Central memory CD4-positive, alpha-beta T cell (primary cell): ENCODE measurements at places on chromosomes 2 and 18.

GRCh38 chr2:152861349-152861942, 143.0 kb downstream of the ARL6IP6 start:
- DNase-seq = no peak

- DNase-seq = no peak
Measured at GRCh38 chr2:176482107-176482506, 212.9 kb downstream of the MTX2 start.

DNA sequence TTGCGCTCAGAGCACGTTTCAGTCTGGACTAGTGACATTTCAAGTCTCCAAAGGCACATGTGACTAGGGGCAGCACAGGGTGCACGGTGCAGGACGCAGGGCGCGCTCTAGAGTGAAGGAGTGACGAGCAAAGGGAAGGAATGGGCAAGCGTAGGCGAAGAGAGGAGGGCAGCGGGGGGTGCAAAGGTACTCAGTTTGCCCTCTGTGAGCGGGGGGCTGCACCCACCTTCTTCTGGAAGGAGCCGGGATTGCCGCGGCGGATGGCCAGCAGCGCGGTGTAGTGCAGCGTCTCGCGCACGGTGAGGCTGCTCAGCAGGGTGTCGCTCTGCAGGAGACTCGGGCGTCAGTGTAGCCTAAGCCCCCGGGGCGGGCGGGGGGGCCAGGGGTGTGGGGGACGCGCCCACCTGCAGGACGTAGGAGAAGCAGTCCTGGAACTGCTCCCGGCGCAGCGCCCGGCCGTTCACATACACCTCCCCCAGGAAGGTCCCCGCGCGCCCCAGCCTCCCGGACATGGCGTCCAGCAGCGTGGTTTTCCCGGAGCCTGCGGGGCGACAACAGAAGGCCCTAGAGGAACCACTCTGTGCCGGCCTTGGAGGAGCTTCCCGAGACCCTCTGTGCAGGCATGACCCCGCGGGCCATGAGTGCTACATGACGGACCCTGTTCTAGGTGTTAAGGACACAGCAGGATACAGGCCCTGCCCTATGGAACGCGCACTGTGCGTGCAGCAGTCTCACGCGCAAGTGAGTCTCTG, 6.9 kb downstream of the ABCG5 start:
- no peak for DNase-seq

DNA sequence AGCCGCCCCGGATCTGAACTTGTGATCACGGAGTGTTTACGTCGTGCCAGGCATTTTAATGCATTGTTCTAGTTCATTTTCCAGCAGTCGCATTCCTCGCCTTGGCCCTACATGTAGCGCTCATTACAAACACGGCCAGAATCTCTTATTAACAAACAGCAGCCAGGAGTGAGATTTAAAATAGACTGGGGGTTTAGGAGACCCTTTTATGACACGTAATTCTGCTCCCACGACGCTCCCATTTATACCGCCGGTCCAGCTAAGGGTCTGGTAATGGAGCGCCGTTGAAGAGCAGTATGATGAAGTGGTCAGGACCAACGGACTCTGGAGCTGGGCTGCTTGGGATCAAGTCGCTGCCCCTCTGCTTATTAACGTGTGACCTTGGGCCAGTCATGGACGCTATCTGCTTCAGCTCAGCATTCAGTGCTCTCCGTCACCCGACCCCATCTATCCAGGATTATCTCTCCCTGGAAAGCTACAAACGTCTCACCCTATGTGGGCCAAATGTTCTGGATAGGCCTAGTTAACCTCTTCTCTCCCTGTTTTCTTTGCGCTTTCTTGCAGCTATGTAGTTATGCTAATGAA, 745 bp downstream of the MSH2 start:
- no peak for DNase-seq

DNA sequence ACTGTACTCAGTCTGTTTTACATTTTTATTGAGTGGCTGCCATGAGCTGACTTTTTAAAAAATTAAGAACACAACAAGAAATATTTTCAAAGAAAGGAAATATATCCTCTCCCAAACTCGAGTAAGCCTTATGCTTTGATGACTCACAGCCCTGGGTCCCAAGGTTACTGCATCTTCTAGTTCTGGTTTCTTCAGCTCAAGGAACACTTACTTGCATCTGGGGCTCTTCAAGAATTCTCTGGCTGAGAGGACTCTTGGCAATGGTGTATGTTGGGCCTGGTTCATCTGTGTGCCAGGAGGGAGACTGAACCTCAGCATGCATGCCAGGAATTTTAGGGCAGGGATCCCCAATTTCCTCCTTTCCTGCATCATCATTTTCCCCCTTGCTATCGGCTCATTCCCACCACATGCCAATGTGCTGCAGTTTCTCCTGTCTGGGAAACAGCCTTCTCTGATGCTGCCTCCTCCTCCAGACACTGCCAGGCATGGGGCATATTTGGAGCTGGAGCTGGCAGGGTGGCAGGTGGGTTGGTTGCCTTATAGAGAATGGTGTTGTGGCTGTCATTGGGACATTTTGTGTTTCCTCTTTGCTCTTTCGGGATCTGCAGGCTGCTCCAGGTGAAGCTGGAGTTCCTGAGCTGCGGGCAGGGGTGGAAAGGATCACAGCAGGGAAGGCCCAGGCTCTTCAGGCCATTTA, 192.2 kb upstream of the HS6ST1 start:
- no peak for DNase-seq

DNA sequence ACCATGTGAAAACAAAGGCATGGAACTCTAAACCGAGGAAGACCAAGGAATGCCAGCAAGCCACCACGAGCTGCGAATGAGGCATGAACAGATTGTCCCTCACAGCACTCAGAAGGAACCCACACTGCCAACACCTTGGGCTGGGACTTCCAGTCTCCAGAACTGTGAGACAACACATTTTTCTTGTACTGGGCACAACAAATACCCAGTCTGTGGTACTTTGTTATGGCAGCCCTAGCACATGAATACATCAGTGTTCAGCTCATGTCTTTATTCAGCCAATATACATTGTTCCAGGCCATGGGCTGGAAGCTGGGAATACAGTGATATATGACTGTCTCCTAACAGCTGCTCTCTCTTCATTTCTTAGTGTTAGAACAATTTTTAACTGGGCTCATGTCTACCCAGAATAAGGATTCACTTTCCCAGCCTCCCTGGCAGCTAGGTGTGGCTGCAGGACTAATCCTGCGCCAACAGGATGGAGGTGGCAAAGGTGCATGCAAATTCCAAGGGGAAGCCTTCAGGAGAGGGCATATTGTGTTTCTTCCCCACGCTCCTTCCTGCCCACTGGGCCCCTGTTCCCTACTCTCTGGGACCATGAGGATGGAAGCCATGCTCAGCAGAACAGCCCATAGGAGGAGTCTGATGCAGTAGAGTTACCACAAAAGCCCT, 59.6 kb downstream of the STPG4 start:
- DNase-seq = no peak

GRCh38 chr2:10951558-10952414, 40.1 kb downstream of the KCNF1 start:
- DNase-seq = no peak

- no peak for DNase-seq
Measured at GRCh38 chr2:204840504-204840903, 295.2 kb downstream of the PARD3B start.

DNA sequence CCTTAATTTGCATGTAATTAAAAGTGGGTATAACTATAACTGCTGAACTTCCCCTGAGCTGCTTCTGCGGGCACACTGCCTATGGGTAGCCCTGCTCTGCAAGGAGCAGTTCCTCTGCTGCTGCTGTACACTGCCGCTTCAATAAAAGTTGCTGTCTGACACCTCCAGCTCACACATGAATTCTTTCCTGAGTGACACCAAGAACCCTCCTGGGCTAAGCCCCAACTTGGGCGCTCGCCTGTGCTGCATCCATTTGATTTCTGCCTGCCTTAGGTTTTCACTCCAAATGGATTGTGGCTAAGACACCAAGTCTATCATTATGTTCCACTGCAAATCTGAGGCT, 215.7 kb downstream of the ANAPC1 start:
- no peak for DNase-seq

DNA sequence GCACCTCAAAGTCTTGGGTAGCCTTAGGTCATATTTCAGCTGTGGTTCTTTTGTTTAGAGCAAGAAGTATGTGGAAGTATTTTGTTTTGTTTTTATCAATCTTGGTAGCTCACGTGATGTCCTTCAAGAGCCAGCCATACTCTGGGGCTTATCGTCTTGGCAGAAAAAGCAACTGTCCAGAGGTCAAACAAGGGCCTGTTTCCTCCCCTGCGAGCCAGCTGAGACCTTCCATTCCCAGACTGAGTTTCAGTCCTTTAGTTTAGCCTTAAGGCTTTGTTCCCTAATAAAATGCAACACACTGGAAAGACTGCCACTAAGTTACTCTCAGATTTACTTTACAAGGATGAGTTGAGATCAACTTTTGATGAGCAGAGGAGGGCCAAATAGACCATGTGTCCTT, 63.5 kb downstream of the TXNL1 start:
- DNase-seq = no peak

- DNase-seq = no peak
Measured at GRCh38 chr2:221437056-221437455, 135.0 kb downstream of the EPHA4 start.

DNA sequence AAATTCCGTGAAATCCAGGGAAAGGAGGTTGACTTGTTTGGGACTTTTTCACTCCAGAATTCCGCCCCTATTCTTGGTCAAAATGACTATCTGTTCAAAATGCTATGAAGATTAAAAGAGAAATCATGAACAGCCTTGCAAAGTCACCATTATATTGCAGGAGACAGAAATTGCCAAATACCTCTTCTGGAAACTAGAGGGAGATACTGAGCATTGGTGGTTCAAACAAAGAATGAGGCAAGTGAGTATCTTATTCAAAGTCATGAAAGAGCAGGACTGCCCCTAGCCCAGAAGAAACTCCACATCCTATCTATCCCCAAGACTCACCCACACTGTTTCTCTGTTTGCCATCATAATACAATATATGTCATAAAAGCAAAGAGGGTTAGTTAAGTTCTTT, 862.3 kb upstream of the POU3F3 start:
- DNase-seq = no peak
